Activated CD4-positive, alpha-beta T cell treated with anti-CD3 and anti-CD28 coated beads for 36 hours (primary cell): ENCODE measurements at places on chromosomes 11 and 22.

- no peaks in the 10 kb centered on the region for H3K27me3 ChIP-seq
- H3K27ac ChIP-seq, result no peak overlapping the region
- H3K4me1 ChIP-seq, result no peaks in the 10 kb centered on the region
- no peak for DNase-seq
Measured at GRCh38 chr22:20176421-20177085, 25.7 kb upstream of the CCDC188 start.

GRCh38 chr22:32996702-32997101, 61.5 kb downstream of the SYN3 start:
- no peaks in the 10 kb centered on the region for H3K36me3 ChIP-seq
- H3K4me1 ChIP-seq, result no peaks in the 10 kb centered on the region
- no peak overlapping the region for H3K4me3 ChIP-seq
- no peaks in the 10 kb centered on the region for H3K27me3 ChIP-seq
- no peak overlapping the region for H3K27ac ChIP-seq

GRCh38 chr22:25488244-25489020, 76.0 kb upstream of the GRK3 start:
- H3K27ac ChIP-seq, result no peak overlapping the region
- H3K4me1 ChIP-seq, result peaks cover 47% of the 10 kb centered on the region
- H3K27me3 ChIP-seq, result peaks cover 2% of the 10 kb centered on the region
- no peak overlapping the region for H3K4me3 ChIP-seq

GRCh38 chr11:15918212-15918611, 438.1 kb downstream of the SOX6 start:
- H3K36me3 ChIP-seq, result no peaks in the 10 kb centered on the region
- H3K27me3 ChIP-seq, result no peaks in the 10 kb centered on the region
- DNase-seq, result no peak
- H3K4me1 ChIP-seq, result no peaks in the 10 kb centered on the region
- no peak overlapping the region for H3K4me3 ChIP-seq
- no peak overlapping the region for H3K27ac ChIP-seq

DNA sequence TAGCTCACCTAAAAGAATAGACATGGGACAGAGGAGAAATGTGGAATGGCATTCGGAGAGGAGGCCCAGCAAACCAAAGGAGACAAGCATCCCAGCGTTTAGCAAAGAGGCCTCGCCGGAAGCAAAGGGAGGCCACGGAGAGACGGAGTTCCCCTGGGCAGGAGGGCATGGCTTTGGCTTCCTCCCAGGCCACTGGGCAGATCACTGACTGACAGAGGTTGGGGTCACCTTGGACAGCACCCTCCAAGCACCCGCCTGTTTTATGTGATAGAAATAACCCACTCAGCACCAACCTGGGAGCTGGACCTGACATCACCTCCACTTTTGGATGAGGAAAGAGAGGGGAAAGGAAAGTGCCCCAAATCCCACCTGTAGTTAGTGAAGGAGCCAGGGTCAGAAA, 434.1 kb downstream of the BRD1 start:
- peaks cover 2% of the 10 kb centered on the region for H3K4me1 ChIP-seq
- H3K27ac ChIP-seq, result no peak overlapping the region
- H3K4me3 ChIP-seq, result no peak overlapping the region
- no peaks in the 10 kb centered on the region for H3K36me3 ChIP-seq
- DNase-seq, result no peak
- peaks cover 20% of the 10 kb centered on the region for H3K27me3 ChIP-seq

DNA sequence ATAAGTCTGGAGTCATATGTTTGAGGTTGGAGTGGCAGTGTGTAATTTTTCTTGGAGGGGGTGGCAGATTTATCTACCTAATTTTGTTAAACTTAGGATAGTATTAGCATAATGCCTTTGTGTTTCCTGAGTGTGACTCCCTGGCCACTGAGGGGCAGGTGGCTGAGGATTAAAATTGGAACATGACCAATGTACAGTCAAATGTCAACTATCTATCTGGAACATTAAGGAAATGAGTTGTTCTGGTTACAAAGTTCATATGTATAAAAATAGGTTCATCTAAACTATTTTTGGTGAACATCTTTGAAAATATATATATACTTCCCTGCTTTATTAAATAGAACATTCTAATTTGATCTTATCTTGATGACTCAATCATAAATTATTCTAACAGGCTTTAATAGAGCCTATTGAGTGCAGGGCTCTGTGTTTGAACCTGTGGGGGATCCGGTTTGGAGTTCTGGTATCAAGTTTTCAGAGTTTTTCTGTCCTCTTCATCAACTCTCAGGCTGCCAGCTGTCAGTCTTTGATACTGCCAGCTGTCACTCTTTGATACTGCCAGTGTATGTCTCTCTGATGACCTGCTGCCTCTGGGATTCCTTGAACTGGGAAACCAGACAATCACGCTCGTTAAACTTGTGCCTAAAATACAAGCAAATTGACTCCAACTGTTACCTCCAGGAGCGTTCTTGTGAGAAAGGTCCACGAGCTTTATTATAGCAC, 309.6 kb downstream of the METTL15 start:
- no peaks in the 10 kb centered on the region for H3K27me3 ChIP-seq
- DNase-seq, result no peak
- no peak overlapping the region for H3K27ac ChIP-seq
- no peaks in the 10 kb centered on the region for H3K36me3 ChIP-seq
- no peak overlapping the region for H3K4me3 ChIP-seq

GRCh38 chr11:120977266-120978137, 46.4 kb upstream of the TBCEL start:
- no peak overlapping the region for H3K4me3 ChIP-seq
- H3K36me3 ChIP-seq, result no peaks in the 10 kb centered on the region
- no peak overlapping the region for H3K27ac ChIP-seq
- DNase-seq, result no peak
- no peaks in the 10 kb centered on the region for H3K4me1 ChIP-seq

- DNase-seq, result no peak
- no peak overlapping the region for H3K4me3 ChIP-seq
- no peaks in the 10 kb centered on the region for H3K27me3 ChIP-seq
- H3K4me1 ChIP-seq, result no peaks in the 10 kb centered on the region
- H3K27ac ChIP-seq, result no peak overlapping the region
Measured at GRCh38 chr11:94017446-94017845, 3.7 kb upstream of the HEPHL1 start.
